ENCODE measurements at places on chromosomes 12 and 14.
A peak's percentile ranks its signal among the peaks of the same experiment; 100 is the strongest.

DNA sequence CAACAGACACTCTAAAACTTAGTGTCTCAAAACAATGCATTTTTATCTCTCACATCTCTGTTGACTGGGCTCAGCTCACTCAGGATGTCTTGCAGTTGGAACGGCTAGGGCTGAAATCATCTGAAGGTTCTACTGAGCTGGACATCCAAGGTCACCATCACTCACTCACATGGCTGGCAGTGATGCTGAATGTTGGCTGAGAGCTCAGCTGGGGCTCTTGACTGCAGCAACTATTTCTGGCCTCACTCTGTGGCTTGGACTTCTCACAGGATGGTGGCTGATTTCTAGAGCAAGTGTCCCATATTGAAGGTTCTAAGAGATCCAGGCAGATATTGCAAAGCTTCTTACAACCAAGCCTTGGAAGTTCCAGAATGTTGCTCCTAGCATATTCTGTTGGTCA is 166.5 kb downstream of the ZFP36L1 start:
- DNase-seq, result no peak

GRCh38 chr14:93173943-93174395 is 10.7 kb downstream of the MOAP1 start:
- no peak for DNase-seq

- DNase-seq, result no peak
Measured at GRCh38 chr14:33375786-33376185, 437.1 kb downstream of the NPAS3 start.

- DNase-seq, result no peak
Measured at GRCh38 chr12:26496170-26496569, 300.8 kb downstream of the SSPN start.

- DNase-seq, result no peak
Measured at GRCh38 chr12:123080634-123081033, 70.3 kb downstream of the PITPNM2 start.

DNA sequence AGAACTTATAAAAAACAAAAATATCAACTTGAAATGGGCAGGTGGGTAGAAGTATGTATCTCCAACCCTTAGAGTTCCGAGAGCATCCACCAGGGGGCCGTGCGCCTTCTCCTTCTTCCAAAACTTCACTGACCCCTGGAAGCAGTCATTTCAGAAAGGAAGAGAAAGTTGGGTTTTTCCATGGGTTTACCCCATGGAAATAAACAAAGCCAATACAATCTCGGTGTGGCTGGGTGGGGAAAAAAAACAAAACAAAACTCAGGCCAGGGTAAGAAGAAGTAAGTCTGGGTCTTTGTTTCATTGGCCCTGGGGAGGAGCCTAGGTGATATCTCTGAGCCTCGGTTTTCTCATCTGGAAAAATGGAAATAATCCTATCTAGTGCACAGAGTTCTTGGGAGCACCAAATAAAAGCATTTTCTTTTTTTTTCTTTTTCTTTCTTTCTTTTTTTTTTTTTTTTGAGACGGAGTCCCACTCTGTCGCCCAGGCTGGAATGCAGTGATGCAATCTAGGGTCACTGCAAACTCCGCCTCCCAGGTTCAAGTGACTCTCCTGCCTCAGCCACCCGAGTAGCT is 33.6 kb upstream of the HNF1A start:
- DNase-seq, result peak; percentile 51

DNA sequence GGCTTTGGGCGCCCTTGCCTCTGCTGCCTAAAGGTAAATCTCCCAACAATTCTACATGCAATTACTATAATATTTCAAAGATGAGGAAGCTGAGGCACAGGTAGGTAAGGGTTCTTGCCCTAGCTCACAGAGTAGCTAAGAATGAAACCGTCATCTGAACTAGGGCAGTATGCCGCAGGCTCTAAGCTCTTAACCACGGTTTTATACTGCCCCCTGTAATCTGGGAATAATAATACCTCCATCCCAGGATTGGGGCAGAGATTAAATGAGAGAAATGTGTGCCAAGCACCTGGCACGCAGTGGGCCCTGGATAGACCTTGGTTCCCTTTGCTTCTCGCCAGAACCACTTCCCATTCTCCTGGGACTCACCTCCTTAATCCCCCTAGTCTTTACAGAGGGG is 1.5 kb upstream of the HRK start:
- DNase-seq, result no peak

- DNase-seq, result no peak
Measured at GRCh38 chr12:46523446-46523845, 150.9 kb upstream of the SLC38A2 start.

- no peak for DNase-seq
Measured at GRCh38 chr12:107544937-107545336, 140.7 kb upstream of the PWP1 start.

GRCh38 chr14:24481622-24482324 is 26.3 kb downstream of the CMA1 start:
- DNase-seq, result peak; percentile 46

GRCh38 chr12:10163084-10163483 is 8.8 kb downstream of the OLR1 start:
- no peak for DNase-seq

DNA sequence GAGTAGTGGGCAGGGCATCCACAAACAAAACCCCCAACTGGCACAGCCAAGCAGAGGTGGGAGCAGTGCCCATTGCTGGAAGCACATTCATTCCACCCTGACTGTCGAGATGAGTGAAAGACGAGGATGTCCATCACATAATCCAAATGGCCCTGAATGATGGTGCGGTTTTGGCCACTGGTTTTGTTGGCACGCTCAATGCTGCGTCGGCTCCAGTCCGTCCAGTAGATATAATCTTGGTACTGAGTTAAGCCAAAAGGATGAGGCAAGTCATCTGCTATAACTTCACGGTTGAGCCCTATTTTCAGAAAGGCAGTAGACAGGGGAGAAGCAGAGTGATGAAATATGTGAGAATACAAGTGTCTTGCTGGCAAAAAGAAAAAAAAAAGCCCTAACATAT is 88.1 kb downstream of the BCL2L14 start:
- no peak for DNase-seq

- DNase-seq, result no peak
Measured at GRCh38 chr14:102690509-102691286, 86.6 kb upstream of the TRAF3 start.

- peak; percentile 68 for DNase-seq
Measured at GRCh38 chr14:20455355-20456300, 602 bp downstream of the APEX1 start.

DNA sequence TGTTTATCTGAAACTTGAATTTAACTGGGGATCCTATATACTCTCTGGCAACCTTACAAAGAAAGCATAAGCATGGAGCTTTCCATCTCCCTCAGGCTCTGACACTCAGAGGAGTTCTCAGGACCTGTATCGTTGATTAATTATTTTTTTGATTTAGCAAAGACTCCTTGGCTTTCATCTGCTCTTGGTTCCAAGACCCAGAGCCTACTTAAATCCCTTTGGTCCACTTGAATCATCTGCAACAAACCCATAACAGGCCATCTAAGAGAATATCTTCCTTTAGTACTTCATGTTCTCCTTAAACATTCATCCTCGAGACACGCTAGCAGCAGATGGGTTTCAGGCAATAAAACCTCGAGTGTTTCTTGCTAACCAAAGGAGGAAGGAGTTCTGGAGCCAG is 85.4 kb downstream of the ZFP36L1 start:
- DNase-seq, result no peak

- DNase-seq, result no peak
Measured at GRCh38 chr14:88044444-88044758, 39.5 kb downstream of the GPR65 start.

GRCh38 chr14:92686900-92687427 is 61.5 kb downstream of the LGMN start:
- DNase-seq, result no peak

DNA sequence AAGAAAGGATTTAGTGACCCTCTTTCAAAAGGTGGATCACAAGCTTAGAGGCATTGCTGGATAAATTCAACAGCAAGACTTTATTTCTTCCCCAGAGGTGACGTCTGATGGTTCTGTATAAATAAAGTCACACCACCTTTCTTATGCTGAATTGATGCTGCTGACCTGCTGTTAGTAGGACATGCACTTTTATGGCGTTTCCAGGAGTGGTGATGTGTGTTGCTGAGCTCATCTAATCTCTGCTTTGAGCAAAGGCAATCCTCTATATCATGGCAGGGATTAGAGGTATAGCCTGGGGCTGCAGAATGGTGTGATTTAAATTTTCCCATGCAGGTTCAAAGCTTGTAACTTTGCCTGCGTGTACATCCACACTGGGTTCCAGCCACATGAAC is 94.9 kb downstream of the ETV6 start:
- DNase-seq, result no peak

- no peak for DNase-seq
Measured at GRCh38 chr12:103865151-103865730, 24.2 kb upstream of the NT5DC3 start.
